ENCODE measurements at places on chromosomes 12 and 14.
A peak's percentile ranks its signal among the peaks of the same experiment; 100 is the strongest.

DNA sequence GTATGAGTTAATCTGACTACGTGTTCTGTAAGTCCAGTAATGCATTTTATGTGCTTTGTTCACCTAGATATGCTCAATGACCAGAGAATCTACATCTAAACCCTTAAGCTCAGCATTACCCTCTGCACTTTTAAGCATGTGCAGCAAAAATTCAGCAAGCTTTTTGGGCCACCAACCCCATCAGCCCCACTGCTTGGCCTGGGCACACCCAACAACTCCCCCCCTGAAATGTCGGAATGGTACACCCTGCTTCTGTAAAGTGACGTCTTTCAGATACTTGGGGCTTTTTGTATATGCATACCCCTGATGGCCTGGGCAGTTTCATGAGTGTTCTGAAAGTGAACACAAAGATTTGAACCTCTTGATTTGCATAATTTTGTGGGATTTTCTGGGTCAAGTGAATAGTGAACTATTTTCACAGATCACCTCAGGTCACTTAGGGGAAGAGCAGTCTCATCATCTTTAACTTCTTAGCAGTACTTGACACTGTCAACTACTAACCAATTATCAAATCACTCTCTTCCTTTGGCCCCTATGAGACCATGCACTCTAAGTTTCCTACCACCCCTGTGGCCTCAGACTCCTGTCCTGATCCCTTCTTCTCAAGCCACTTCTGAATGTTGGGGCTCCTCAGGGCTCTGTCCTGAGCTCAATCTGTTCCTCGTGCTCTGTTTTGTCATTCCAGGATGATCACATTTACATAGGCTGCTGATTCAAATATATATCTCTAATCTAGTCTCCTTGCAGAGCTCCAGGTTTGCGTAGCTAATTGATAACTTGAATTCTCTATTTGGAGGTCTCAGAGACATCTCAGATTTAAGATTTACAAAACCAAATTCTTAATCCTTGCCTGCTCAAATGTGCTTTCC, 36.3 kb upstream of the PPM1A start:
- DNase-seq: no peak

DNA sequence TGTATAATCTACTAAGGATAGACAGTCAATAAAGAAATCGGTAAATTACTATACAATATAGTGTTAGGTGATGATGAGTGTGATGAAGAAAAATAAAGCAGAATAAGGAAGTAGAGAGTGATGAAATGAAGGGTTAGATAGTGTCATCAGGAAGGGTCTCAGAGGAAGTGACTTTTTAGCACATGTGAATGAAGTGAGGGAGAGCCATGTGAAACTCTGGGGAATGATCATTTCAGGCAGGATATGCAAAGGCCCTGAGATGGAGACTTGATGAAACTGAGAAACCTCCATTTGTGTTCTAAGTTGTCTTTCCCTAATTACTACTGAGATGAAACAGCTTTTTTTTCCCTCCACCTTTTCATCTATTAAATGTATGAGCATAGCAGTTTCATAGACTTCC, 19.4 kb upstream of the GNPTAB start:
- DNase-seq: no peak

- DNase-seq: no peak
Observed at GRCh38 chr12:95277139-95277538, 59.5 kb downstream of the VEZT start.

DNA sequence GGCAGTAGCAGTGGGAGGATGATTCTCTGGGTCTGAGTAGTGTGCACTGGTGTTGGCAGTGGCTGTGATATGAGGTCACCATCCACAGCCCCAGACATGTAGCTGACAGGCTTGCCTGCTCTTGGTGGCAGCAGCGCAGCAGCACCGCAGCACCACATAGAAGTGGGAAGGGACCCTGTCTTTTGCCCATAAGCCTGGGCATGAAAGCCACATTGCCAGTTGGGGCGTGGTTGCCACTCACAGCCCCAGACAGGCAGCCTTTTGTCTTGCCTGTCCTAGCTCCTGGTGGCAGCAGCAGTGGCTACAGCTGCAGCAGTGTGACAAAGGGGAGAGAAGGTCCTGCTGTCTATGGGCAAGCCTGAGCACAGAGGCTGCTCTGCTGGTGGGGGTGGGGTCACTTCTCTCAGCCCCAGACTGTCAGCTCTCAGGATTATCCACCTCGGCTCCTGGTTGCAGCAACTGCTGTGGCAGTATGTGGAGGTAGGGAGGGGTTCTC, 71.5 kb downstream of the BRMS1L start:
- DNase-seq: no peak

GRCh38 chr12:76790564-76791552, 26.9 kb downstream of the ZDHHC17 start:
- no peak for DNase-seq

- no peak for DNase-seq
Observed at GRCh38 chr14:85131226-85131922, 398.6 kb upstream of the FLRT2 start.

DNA sequence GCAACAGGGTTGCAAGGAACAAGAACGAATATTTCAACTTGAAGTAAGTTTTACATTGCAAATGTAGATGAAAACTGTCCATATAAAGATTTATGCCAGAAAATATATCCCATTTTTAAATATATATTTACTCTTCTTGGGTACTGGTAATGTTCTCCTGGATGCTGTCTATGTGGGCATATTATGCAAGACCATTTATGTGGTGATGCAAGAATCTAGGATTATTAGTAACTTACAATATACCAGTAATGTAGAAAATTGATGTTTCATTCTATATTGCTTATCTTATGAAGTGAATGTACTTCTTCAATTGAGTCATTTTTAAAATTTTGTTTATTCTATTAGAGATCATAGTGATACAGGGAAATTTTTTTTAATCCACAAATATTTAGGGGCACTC, 25.1 kb downstream of the FGFR1OP2 start:
- DNase-seq: no peak

DNA sequence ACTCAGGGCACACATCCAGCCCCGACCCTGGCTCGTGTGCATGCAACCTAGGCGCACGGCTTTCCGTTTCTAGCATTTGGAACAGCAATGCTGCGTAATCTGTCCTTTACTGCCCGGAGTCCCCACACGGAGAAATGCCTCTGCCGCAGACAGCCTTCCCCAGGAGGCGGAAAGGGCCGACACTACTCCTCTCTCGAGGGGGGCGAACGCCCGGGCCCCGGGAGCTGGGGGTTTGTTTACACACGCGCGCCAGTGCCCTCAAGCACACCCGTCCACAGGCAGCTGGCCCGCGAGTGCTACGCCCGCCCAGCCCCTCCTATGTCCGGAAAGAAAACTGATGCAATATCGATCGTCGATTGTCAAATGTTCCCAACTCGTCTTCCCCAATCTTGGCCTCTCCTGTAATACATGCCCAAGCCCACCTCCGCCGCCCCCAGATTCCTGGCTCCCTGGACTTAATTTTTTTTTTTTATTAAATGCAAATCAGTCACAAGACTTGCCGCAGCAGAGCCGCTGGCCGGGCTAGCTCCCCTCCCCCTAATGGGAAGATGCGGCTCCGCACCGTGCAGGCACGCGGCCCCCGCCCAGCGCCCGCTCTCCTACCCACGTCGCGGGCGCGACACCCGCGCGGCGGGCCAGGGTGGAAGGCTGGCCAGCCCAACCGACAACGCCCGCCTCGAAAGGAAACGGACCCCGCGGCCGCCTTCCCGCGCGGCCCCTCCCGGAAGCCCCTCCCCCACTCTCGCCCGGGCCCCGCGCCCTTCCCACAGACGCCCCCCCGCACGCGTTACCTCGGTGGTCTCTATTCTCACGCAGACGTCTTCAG, 642 bp downstream of the SLC38A2 start:
- DNase-seq: peak; percentile 66

GRCh38 chr12:47828976-47829482, 9.3 kb upstream of the HDAC7 start:
- DNase-seq: peak; percentile 56

DNA sequence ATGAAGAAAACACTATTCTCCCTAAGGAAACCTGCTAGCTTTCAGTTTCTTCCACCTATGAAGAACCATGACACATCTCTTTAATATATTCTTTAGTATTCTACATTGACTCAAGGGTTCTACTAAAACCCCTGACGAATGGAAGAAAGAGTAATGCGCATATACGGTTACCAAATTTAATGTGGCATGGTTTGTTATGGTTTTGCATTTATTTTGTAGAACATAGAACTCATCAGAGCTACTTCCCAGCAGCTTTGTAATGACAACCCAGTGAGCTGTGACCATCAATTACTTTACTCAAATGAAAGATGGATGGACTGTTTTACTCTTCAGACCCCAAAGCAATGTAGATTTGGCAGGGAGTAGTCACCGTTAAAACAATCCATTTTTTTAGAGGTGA, 19.2 kb downstream of the PTHLH start:
- no peak for DNase-seq

DNA sequence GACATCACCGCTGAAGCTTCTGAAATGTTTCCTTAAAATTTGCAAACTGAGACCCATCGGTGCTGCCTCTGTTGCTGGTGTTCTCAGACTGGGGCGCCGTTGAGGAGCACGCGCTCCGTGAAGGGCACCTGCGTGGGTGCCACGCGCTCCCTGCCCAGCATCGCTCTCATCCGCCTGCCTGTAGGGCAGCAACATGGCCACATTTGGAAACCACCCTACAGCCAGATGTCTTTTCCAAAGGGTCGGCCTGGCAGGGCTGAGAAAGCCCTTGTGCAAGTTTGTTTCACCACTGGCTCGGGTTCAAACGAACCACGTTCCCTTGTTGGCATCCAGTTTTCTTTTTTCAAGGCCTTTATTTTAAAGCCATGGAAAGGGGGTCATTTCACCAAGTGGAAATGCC, 13.9 kb downstream of the ADGRD1 start:
- DNase-seq: no peak

GRCh38 chr12:90826036-90826435, 128.9 kb downstream of the CCER1 start:
- DNase-seq: no peak

- DNase-seq: no peak
Observed at GRCh38 chr14:103517174-103517566, 5.5 kb downstream of the CKB start.

- no peak for DNase-seq
Observed at GRCh38 chr12:66803930-66804329, 125.1 kb upstream of the GRIP1 start.

DNA sequence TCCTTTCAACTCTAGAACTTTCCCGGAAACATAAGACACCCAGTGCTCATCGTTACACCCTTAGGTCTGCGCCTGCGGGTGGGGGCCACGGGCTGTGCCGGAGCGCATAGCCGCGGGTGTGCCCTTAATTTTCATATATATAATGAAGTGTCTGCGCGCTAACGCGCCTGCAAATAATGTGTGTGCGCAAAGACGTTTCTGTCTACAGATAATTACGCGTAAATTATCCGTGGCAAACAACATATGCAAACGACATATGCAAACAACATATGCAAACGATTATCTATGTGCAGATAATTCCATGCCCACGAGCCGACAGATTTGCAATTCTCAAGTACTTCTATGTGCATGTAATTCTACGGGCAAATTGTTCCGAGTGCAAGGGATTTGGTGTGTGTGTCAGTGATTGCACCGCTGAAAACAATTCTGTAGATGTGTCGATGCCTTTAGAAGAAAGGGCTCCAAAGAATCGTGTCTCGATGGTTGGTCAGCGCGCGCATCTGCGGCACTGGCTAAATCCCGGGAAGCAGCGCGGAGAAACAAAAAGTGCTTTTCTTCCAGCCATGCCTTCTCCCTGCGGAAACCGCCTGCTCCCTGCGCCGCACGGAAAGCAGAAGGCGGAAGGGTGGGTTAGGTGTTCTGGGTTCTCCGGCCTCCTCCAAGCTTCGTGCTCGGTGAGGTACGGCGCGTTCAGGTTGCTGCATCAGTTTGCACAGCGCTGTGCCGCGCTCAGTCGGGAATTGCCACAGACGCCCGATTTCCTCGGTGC, 34.5 kb upstream of the TBX5 start:
- DNase-seq: no peak

DNA sequence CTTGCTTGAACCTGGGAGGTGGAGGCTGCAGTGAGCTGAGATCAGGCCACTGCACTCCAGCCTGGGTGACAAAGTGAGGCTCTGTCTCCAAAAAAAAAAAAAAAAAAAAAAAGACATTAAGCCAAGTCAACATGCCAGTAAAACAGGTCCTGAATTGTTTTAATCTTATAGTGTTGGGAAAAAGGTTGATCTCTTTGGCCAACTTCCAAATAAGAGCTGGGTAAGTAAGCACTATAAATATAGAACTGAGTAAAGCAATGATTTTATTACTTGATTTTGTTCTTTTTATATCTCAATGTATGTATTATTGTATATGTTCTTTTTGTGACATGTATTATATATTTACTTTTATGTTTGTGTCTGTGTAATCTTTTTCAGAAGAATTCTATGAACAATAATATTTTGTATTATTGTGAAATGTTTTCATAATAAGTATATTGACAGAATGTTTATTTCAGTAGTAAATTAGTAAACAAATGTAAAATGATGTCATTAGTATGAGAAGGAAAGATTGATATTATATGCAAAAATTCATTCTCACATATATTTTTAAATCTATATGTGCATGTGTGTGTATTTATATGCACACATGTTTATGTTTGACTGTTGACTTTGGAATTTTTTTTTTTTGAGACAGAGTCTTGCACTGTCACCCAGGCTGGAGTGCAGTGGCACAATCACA, 9.6 kb upstream of the AKAP6 start:
- DNase-seq: no peak

DNA sequence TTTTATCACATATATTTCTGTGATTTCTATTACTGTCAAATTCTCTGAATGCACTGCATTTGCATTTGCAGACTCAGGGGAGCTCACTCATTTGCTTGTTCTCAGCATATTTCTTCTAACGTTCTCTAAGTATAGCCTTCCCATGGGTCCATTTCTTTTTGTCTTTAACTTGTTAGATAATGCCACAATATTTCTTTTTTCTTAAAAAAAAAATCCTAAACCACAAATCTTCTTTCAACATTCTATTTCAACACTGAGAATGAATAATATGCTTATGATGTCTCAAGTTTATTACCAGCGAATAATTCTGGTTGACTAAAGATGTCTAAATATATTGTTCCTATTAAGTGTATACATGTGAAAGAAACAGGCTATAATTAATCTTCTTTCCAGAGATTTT, 200.2 kb downstream of the ANO6 start:
- DNase-seq: no peak

- DNase-seq: no peak
Observed at GRCh38 chr14:95784137-95784536, 70.2 kb upstream of the TCL1A start.

GRCh38 chr12:90858252-90858651, 96.7 kb downstream of the CCER1 start:
- DNase-seq: no peak

GRCh38 chr14:80427101-80427500, 215.8 kb upstream of the DIO2 start:
- no peak for DNase-seq

DNA sequence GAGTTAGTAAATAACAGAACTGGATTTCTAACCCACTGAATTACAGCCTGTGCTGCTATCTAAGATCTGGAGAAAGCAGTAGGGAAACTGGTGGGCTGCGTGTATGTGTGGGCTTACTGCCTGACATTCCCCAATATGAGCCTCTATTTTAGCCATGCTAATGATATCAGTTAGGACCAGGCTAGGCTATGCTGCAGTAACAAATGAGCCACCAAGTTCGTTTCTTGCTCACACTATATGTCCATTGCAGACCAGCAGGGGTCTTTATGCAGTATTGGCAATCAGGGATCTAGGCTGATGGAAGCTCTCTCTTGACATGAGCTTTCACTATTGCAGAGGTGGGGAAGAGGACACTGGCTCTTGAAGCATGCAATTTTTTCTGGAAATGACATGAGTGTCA, 40.4 kb downstream of the FOS start:
- DNase-seq: no peak

GRCh38 chr12:28540324-28540714, 350.1 kb downstream of the CCDC91 start:
- no peak for DNase-seq
